ENCODE measurements at places on chromosomes 4 and X.

DNA sequence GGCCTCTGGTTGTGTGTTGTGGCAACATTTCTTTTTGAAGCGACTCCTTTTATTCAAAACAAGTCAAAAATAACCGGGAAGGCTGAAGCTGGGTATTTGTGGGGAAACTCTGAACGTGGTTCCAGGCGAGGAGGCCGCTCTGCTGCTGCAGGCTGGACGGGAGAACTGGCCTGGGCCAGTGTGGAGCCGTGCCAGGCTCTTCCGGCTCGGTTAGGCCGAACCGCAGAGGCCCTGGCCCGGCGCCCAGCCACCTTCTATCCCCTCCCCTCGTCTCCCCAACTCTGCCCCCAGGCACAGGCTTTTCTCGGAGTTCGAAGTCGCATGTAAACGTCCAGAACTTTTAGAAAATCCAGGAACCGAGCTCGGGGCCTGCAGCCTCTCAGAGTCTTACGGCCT, 2.4 kb upstream of the BCOR start:
- no peak for DNase-seq

- peak; percentile 7 for DNase-seq
Observed at GRCh38 chr4:29058531-29058930, 1661.6 kb upstream of the PCDH7 start.

- no peak for DNase-seq
Observed at GRCh38 chr4:70359115-70359661, 1.4 kb upstream of the SMR3A start.

DNA sequence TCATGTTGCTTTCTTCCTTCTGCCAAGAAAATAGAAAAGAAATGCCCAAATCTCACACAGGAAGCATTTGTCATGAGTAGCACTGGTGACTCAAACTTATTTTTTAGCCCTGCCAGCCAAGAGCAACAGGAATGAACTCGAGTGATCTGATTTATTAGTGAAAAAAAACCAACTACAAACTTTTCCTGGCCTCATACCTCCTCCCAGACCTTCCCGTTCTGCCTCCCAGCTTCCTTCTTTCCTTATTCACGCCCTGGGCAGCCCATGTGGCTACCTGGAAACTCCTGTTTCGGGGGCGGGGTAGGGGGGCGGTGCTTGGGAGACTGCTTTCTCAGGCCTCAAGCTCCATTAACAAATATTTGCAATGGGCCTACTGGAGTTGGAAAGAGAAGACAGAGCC, 178.5 kb downstream of the NHS start:
- DNase-seq, result peak; percentile 70

GRCh38 chrX:112874175-112874574, 33.5 kb upstream of the AMOT start:
- DNase-seq, result peak; percentile 11

DNA sequence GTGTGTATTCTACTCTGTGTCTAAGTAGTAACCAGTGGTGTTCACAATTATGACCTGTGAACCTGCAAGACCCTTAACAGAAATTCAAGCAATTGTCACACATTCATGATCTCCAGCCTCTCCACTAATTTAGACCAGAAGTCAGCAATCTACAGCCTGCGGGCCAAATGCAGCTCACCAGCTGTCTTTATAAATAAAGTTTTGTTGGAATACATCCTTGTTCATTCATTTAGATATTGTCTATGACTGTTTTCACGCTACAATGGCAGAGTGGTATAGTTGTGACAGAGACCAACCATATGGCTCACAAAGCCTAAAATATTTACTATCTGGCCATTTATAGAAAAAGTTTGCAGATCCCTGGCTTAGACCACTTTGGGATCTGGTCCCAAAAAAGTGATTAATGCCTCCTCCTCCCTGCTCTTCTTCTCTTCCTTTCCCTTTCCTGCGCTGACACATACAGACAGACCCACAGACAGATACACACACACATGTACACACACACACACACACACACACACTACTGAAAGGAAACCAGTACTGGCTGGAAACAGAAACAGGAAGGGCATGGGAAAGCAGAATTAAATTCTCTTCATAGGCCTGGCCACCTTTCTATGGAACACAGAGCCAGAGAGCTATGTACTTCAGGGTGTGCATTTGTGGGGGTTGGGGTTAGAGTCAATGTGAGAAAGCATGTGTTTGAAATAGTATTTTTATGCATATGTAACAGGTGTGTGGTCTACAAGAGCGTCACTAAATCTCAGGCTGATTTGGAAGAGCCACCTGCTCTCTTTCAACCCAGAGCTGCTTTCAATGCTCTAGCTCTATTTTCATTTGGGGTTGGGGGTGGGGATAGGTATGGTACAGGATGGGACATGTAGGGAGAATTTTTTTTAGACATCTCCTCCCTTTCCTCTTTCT, 49.7 kb upstream of the TMEM164 start:
- DNase-seq, result peak; percentile 37

Data from fibroblast of pulmonary artery (primary cell).